ENCODE measurements at places on chromosomes 3 and 15.

- no peak for DNase-seq
Measured at GRCh38 chr3:150391161-150391560, 16.9 kb upstream of the TSC22D2 start.

DNA sequence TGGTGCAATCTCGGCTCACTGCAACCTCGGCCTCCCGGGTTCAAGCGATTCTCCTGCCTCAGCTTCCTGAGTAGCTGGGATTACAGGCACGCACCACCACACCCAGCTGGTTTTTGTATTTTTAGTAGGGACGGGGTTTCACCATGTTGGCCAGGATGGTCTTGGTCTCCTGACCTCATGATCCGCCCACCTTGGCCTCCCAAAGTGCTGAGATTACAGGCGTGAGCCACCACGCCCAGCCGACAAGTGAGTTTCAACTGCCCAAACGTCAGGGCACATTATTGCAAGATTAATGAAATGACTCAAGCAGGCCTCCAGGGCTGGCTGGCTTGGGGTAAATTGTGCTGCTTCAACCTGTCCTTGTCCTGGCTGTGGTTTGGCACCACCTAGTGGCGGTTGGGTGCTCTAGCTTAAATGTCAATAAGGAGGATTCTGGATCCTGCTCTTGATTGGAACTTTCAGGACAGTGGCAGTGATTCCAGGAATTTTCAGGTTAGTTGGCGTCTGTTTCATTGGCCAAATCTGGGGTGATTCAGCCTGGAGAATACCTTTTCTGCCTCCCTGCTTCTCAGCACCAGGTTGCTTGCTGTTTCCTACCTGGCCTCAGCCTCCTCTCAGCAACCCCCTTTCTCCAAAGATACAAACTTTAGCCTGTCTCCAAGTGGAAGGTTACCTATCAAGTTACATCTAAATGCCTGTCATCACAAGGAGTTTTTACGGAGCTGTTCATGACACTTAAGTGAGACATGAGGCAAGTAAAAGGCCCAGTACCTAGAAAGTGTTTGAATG is 32.4 kb upstream of the SACM1L start:
- peak; percentile 82 for DNase-seq

- no peak for DNase-seq
Measured at GRCh38 chr3:141784096-141784495, 20.9 kb downstream of the GRK7 start.

- DNase-seq = no peak
Measured at GRCh38 chr3:69752241-69752640, 13.0 kb downstream of the MITF start.

DNA sequence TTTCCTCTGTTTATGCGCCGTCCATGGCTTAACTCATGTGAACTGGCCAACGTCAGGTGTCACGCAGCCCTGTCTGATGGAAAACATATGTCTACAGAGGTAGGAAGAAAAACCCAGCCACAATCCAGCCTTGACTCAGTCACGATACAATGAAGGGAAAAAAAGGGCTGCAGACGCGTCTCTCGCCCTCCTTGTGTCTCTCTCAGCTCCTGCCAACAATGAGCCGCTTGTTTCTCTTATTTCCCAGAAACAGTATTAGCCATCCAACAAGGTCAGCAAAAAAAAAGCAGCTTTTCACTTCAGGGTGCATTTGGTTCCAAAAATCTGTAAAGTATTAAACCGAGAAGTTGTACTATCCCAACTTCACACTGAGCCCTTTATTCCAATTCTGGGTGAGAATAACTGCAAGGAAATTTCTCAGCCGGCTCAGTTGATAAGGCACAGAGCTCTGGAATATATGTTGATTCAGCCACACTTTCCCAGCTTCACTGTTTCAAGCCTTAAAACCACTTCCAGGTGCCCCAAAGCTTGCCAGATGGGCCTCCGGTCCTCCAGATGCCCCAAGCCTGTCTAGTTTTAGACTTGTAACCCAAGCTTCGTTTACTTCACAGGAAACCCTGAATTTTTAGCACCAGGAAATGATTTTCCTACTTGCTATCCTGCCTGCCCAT is 79.4 kb downstream of the TM4SF4 start:
- DNase-seq = no peak

DNA sequence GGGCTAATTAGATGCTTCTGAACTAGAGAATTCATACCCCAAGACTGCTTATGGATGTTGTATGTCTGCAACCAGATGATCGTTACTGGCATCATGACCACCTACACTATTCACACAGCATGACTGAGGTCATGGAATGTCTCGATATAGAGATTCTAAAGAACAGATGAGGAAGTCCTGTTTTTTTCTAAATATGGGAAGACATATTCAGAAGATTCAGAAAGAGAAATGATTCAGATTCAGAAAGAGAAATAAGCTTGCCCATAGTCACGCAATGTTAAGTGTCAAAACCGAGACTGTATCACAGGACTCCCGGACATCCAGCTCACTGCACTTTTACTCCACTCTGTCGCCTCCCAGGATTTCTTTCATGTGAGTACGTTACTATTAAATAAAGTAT is 136.2 kb downstream of the TPRG1 start:
- DNase-seq = no peak

GRCh38 chr3:186259612-186260383 is 102.2 kb downstream of the DGKG start:
- no peak for DNase-seq

DNA sequence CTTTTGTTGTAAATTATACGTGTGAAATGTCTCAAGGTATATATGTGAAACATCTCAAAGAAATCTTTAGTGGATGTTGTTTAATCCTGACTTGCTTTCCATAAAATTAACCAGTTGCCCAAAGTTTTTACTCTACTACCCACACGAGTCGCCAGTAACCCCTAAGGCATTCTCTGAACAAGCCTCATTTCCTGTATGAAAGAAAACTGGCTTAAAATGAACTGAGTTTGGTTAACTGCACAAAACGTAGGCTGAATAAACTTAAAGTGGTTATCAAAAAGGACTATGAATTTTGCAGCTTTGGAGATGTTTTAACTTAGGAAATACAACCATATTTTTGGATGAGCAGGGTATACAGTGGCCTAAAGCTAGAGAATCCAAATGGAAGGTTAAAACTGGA is 2.7 kb upstream of the APPL1 start:
- DNase-seq = no peak

GRCh38 chr3:184295771-184296170 is 3.3 kb upstream of the PSMD2 start:
- DNase-seq = no peak

DNA sequence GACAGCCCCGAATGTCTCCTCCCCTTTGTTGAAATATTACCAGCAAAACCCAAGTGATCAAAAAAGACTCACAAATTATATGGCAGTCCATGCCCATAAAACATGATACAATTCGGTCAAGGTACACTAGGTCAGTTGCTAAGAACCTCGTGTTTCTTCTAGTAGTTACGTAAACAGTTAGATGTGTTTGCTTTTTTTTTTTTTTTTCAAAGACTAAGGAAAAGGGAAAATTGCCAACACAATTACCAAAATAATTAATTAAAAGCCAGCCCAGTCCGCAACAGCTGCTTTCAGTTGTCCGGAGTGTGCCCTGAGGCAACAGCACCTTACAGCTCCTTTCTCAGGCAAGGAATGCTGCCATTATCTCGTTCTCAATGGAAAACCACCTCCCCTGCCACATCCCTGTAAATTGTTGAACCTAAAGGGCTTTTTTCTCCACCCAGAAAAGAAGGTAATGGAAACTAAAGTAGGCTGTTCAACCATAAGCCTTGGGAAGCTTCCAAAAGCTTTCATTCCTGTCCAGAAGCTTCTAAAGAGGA is 129.2 kb upstream of the TSC22D2 start:
- DNase-seq = no peak

DNA sequence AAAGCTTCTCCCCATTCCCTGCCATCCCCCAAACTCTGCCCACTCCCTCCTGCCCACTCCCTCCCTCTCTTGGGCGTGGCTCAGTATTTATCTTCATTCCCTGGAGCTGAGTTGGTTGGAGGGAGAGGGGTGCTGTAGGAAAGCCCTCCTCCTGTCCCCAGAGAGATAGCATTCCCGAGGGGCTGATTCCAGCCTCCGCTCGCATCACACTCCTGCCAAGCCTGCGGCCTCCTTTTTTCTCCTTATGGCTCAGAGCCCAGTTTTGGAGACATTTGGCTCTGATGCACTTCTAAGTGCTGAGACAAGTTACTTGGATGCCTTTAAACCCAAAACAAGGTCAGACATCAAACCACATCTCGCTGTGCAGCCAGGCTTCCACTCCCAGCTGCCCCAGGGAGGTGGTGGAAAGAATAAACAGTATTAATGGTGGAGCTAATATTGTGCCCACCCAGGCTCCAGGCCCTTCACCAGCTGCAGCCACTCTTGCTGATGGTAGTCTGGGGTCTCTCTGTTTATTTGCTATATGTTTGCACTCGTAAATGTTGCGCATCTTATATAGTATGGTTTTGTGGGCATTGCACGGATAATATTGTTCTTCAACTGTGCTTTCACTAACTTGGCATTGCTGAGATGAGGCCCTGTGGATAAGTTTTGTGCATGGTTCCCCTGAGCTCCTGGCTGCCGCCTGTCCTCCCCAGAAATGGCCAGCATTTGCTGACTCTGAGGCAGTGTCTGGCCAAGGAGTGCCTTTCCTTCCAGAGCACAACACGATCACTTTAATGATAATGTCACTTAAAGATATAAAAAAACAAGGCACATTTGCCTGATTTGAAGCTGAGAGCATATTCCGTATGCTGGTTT is 157.2 kb downstream of the LRRC28 start:
- no peak for DNase-seq

GRCh38 chr15:68739390-68740080 is 81.2 kb downstream of the ANP32A start:
- DNase-seq = no peak

DNA sequence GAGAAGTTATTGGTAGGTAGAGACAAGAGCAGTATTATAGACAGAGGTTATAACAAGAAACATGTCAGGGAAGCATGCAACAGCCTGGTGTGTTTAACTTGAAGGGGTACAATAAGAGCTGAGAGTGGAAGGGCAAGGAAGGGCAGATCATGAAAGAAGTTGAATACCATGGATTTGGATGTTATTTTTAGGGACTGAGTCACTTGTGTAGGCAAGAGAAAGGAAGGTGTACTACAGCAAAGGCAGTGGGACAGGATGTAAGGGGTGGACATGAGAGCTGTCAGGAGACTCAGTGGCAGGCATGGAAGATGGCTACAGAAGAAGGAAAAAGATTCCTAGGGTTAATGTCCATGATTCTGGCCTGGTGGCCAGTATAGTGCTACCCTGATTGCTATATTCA is 66.4 kb downstream of the TFG start:
- no peak for DNase-seq

GRCh38 chr3:139310474-139310933 is 33.3 kb upstream of the MRPS22 start:
- no peak for DNase-seq

DNA sequence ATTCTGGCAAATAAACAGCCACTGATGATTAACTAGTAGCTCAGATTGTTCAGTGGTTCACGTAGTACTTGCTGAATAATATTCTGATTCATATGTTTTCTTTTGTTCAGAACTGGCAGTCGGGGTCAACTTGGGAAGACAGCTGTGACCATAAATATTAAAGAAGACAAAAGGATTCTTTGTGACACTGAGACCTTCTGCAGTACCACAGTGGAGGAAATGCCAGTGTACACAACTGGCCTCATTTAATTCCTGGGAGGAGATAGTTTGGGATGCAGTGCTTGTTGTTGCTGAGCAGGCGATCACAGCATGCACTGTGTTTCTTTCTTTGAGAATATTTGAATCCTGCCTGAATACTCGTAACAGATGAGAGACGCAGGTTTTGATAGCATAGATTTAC is 26.7 kb upstream of the MCF2L2 start:
- no peak for DNase-seq

DNA sequence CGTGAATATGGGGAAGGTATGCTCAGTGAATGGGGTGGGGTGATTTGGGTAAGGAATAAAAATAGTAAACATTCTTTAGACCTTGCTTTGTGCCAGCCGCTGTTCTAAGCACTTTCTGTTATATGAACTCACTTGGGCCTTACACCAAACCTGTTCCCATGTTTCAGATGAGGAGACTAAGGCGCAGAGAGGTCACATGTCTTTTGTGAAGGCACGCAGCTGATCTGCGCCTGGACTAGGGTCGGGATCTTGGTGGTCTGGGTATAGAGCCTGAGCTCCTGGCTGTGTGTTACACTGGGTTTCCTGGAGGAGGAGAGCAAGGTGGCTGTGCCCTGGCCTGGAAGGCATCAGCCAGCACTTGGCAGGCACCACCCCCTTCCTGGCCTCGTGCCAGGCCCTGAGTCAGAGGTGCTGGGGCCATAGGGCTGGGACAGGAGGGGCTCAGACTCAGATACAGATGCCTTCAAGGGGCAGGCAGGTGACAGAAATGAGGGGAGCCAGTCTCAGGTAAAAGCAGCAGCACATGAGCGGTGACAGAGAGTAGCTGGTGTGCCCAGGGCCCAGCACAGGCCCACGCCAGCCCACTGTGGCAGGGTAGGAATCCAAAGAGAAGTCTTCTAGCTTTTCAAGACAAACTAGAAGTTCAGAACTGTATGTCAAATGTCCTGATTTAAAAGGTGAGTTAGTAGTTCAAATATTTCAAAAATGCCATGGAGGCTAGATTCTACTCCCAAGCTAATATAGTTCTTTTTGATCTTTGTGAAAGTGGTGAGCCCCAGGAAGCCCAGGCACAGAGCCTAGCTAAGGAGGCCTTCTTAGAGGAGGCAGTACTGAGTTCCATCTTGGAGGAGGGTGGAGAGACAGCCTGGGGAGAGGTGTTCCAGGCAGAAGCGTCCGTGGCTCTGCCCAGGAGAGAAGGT is 83.1 kb downstream of the DNAJB8 start:
- peak; percentile 64 for DNase-seq

GRCh38 chr3:185959609-185960521 is 22.1 kb upstream of the TRA2B start:
- no peak for DNase-seq

- DNase-seq = no peak
Measured at GRCh38 chr3:21159543-21159906, 591.5 kb downstream of the ZNF385D start.

DNA sequence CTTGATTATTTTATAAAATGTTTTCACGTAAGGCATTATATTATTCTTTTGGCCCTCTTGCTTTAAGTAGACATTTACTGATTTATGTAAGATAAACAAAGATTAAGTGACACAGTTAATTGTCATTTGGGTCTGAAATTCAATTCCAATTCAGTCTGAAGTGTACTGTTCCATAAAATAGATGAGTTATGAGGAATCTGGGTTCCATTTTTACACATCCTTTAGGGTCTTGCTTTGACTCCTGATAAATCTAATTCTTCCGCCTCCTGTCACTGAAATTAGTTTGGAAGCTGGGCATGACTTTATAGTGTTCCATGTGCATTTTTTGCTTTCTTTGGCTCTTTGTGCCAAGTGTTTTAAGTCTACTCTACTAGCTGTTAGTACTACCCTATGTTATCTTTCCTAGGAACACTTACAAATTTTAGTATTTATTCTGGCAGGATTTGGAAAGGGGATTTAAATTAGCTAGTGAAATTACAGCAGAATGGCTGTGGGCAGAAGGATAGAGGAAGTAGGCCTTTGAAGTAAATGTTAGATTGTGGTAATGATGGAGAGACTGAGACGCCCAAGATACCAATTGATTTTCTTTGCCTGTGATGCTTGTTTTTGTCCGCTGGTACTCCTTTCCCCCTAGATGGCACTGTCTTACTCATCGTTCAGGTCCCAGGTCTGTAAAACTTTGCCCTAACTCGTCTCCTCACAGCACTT is 14.3 kb downstream of the ARL8B start:
- no peak for DNase-seq

All from omental fat pad (tissue), 4 donors.